ENCODE measurements at places on chromosomes 6 and 20. TPM values are rescaled to one million over a fixed set of nuclear protein-coding genes. Genes with fewer than 3 reads are reported as not detected.

GRCh38 chr20:9306521-9306920 is 207.9 kb upstream of the LAMP5 start:
- no peak for DNase-seq

The RPP40 gene
- 9.1 TPM for total RNA-seq

The HLA-DQA1 gene
- total RNA-seq = 92.0 TPM

The GSTA4 gene
- total RNA-seq = 1.5 TPM

DNA sequence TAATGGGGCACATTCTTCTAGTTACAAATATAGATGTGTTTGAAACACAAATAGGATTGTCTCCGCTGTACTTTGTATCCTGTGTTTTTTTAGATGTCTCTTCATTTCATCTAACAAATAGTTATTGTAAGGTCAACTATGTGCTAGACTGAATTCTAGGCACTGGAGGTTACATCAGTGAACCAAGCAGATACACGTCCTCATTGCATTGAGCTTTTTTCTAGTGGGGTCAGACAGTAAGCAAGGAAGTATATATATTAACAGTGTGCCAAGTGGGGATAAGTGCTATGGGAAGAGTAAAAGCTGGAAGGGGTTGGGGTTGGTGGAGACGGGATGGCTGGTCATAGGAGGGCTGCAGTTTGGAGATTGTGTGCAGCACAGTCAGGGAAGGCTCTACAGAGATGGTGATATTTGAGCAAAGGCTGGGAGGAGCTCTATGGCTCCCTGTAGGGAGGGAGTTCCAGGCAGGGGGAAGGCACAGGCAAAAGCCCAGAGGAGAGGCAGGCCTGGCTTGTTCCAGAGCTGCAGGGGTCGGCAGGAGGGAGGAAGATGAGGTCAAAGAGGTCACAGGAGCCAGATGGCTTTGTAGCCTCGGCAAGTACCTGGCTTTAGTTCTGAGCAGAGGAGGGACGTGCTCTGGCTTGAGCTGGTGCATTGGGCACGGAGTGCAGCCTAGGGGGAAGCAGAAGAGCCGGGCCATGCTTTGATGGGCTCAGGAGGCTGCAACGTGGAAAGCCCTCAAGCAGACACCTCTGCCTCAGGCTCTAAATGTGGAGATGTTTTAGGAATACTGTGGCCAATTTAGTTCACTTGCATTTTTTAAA is 152.3 kb downstream of the ZDHHC14 start:
- no peak for DNase-seq

DNA sequence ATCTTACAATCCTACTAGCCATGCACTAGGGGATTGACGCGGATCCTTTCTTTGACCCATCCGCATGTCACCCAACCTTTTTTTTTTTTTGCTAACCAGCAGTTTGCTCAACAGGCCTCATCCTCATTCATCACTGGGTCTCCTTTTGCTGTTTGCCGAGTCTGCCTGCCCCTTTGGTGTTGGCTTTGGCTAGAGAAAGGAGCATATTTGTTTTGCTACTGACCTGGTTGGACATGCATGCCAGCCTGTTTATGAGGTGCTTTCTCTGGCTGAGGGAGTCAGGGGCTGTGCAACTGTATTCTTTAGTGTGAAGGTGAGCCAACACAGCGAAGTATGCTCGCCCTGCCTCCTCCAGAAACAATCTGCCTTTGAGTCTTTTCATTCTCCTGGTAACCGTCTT is 40.2 kb downstream of the E2F3 start:
- DNase-seq = no peak

The AFDN gene
- 37.9 TPM for total RNA-seq

Measured in natural killer cell treated with Interleukin-12 subunit alpha and Interleukin-12 subunit beta and Interleukin-15 and Interleukin-18, amount 100 ng/mL, for 72 hours (primary cell).